Activated CD4-positive, CD25-positive, alpha-beta regulatory T cell (primary cell): ENCODE measurements at places on chromosomes 16 and 17.
A peak's percentile ranks its signal among the peaks of the same experiment; 100 is the strongest.

DNA sequence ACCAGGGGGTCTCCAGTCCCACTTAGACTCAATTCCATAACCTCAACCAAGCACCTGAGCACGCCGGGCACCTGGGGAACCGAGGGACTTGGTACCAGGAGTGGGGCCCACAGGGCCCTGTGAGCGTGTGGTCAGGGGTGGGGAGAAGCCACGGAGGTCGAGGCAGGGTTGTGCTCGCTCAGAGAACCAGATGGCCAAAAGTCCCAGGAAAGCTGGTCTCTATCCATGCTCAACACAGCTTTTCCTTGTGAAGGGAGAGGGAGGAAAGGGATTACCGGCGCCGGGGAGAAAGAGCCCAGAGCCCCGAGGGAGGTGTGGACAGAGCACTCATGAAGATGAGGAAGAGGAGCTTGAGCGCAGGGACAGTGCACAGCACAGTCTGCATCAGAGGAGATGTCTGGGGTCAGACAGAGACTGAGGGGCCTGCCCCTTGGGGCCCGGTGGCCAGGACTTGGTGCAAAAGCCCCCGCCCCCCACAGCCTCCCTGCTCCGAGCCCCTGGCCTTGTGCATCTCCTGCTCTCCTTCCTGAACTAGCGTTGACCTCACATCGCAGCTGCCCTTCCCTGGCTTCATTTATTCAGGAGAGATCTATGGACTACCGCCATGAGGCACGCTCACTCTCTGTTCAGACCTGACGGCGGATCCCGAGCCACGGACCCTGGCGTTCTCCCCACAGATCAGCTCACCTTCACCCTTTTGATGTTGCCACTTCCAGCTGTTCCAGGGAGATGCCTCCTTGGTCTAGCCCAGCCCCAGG, 355.4 kb upstream of the TNRC6C start:
- DNase-seq: no peak

- no peak for DNase-seq
These were observed 61.3 kb downstream of the CNTNAP4 start for GRCh38 chr16:76338472-76338871.

- no peak for DNase-seq
These were observed 82.2 kb downstream of the CMC2 start for GRCh38 chr16:80924372-80924978.

DNA sequence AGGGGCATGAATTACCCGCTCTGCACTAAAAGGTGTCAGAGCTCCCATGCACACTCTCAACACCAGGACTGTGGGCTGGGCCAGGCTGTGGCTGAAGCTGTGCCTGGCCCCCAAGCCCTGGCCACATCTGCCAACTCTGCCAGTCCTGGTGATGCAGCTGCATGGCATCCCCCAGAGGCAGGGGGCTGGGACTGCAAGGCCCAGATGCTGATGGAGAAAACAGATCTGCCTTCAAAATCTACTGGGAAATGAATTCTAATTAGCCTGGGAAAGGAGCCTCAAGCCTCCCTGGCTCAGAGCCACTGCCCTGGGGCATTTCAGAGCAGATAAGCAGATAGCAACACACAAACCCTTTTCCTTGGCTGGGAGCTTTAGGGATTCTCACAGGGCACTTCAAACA, 3.4 kb downstream of the CHST6 start:
- DNase-seq: no peak

GRCh38 chr17:37358098-37358829, 17.5 kb upstream of the C17orf78 start:
- DNase-seq: peak; percentile 12

DNA sequence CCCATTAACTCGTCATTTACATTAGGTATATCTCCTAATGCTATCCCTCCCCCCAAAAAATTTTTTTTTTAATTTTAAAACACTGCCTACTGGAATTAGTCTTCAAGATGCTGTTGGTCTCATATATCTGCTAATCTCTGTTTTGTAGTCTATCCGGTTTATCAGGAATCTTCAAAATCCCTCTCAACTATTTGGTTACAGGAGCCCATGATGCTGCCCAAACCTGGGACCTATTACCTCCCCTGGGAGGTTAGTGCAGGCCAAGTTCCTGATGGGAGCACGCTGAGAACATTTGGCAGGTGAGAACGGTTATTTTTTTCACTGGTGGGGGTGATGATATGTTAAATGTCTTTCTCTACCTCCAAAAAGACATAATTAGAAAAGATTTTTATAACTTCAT, 6.9 kb downstream of the TEN1 start:
- DNase-seq: no peak

- DNase-seq: no peak
These were observed 20.0 kb upstream of the NXPH3 start for GRCh38 chr17:49555495-49556222.

- DNase-seq: no peak
These were observed 41.1 kb upstream of the DHX8 start for GRCh38 chr17:43442711-43443110.

DNA sequence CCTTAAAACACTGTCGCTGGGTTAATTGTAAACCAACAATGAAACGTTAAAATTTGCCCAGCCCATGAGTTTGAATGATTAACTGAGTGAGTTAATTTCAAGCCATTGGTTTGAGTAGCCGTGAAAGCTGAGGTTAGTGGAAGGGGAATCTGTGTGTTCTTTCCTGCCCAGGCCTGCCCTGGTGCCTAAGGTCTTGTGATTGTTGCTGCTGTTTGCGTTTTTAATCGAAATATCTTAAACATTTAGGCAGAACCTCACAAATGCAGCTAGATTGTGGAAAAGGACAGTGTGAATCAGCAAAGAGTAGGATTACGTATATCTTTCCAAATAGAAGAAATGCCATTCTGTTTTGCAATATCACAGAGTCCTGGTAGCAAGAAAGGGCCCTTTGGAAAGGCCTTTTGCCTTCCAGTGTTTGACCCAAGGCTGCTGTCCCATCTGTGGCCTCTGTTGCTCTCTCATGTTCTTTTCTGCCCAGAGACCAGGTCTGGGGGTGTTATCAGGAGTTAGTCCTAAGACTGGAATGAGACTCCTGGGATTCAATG, 113.8 kb downstream of the MSI2 start:
- DNase-seq: no peak

- no peak for DNase-seq
These were observed 536.5 kb upstream of the CDH11 start for GRCh38 chr16:65658349-65658748.

DNA sequence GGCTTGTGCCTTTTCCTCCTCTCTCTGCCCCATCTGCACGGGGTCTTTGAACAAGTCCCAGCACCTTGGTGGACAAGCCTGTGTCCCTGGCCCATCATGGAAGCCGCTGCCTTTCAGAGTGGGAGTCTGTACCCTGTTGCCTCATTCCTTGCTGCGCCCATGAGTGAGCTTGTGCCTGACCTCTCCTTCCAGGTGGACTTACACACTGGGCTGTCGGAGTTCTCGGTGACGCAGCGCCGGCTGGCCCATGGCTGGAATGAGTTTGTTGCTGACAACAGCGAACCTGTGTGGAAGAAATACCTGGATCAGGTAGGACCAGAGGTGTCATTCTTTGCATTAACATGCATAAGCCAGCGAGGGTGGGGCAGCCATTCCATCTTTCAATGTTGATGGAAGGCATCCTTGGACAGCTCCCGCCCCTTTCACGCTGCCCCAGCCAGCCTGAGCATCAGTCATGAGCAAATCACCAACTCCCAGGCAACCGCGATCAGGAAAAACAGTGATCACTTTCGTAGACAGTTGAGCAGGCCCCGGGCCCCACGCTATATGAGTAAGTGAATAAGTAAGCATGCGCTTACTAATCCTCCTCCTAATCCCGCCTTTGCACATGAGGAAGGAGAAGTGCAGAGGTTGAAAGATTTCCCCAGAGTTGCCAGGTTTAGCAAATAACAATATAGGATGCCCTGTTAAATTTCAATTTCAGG, 36.8 kb downstream of the ATP2C2 start:
- DNase-seq: no peak

GRCh38 chr17:75900691-75901533, 3.8 kb downstream of the MRPL38 start:
- no peak for DNase-seq

DNA sequence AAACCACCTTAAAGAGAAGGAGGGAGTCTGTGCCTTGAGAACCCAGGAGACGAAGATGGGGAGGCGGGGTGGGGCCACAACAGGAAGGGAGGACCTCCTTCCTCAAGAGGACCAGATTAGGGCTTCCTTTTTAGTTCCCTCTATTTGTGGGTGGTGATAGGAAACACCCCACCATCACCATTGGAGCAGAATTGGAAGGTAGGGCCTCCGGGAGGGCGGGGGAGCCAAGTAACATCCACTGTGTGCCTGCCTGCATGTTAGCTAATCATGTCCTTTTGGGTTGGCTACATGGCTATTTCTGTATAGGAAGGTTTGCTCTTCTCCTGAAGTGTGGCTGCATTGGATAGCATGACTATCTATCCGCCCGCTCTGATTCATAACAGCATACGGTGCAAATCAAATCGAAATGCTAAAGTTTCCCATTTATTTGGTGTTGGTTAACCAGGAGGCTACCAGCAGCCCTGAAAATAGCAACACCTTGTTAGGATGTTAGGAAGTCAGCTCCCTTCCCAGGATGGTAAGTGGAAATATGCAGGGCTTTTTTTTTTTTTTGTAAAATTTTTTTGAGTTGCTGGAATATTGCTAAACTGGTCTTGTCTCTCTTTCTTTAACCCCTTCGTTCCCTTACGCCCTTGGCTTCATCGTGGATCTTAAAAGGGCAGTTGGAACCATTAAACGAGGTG, 4.2 kb downstream of the SYT17 start:
- no peak for DNase-seq

GRCh38 chr17:17297217-17297616, 6.0 kb upstream of the NT5M start:
- no peak for DNase-seq

- no peak for DNase-seq
These were observed 228.2 kb upstream of the GSE1 start for GRCh38 chr16:85384833-85385462.

DNA sequence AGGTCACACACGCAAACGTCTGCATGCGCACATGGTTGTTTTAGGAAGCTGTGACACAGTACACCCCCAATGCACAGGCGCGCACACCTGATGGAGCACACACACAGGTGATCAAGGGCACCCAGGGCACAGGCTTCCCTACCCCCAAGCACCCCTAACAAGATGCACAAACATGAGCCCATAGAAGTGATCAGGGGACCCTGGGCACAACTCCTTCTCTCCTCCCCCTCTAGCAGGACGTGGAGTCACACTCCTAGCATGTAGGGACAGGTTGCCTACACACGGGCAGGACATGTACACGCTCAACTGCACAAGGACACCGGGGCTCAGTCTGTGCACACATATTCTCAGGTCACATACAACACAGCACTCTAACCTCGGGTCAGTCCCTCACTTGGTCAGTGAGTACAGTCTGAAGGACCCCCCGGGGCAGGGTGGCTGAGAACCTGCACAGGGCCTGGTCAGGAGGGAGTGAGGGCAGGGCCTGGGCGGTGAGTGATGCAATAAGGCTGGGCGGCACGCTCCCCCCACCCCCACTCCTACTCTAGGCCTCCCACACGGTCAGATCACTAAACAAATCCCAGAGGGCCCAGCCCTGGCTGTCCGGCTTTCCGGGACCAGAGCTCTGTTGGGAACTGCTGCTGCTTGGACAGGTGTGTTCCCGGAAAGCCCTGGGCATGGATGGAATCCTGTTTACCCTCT, 751 bp upstream of the DOC2B start:
- no peak for DNase-seq

DNA sequence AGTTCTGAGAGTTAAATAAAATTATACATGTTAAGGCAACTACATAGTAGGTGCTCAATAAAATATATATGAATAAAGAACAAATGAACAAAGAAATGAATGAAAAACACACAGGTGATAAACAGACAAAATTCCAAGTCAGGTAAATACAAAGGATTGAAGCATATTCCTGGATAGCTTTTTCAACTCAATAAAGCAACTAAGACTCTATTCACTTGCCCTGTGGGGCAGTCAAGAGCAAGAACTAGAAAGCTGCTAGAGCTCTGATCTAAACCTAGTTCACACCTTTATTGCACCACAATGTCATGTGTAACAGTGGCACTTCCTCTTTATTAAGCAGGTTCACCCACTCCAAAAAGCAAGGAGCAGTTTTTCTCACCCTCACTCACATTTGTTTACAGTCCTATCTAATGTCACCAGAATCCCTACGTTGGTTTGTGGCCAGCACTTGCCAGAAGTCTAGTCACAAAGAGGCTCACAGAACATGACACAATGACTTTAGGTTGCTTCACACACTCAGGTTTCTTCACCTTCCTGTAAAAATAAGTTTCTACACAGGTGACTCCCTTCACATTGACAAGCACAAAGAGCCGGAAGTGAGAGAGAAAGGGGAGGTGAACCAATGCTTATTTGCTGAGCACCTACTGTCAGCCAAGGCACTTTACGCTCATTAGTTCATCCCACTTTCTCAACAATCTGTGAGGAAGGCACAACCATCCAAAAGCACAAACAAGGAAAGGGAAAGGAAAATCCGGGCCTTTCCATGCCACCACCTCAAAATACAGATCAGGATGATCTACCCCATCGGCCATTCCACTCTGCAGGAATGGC, 70.8 kb downstream of the XPO6 start:
- no peak for DNase-seq

DNA sequence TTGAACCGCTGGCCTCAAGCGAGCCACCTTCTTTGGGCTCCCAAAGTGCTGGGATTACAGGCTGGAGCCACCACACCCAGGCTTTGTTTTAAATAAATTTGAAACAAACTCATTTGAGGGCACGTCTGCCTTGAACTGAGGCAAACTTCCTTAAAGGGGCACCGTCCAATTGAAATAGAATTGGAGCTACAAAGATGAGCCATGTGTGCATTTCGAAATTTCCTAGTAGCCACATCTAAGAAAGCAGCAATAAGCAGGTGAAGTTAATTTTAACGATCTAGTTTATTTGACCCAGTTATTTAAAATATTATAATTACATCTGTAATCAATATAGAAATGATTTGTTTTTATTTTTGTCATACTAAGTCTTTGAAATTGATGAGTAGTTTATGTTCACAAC, 755 bp upstream of the C16orf89 start:
- DNase-seq: no peak

DNA sequence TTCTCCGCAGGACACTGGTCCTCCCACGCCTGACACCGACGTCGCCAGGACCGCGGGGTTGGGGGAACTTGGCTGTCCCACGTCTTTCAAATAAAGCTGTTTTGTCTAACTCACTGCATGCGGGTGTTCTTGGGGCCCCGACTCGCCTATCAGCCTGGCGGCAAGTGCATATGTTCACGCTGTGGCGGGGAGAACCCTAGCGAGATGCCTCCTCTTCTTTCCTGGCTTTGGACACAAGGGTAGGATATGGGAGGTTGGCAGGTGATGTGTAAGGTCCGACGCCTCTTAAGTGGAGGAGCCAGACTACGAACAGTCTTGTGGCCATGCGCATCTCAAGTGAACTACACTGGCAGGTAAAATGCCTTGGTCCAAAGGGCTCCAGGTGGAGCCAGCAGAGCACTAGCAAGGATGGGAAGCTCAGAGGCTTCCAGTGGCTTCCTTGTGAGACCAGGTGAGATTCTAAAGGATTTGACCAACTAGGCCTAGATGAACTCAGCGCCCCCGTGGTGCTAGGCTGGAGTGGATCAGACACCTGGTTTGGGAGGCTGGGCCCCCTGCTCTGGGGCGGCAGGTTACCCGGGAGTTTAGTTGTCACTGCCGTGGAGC, 873 bp upstream of the RPS2 start:
- DNase-seq: no peak

- no peak for DNase-seq
These were observed 9.2 kb downstream of the LUC7L start for GRCh38 chr16:220021-220420.

GRCh38 chr16:23434380-23434779, 18.6 kb downstream of the COG7 start:
- no peak for DNase-seq

- no peak for DNase-seq
These were observed 22.9 kb upstream of the CDH13 start for GRCh38 chr16:82603784-82604411.

- DNase-seq: no peak
These were observed 335 bp downstream of the TMEM11 start for GRCh38 chr17:21213638-21214014.
